ENCODE measurements at places on chromosomes 3 and 15.

DNA sequence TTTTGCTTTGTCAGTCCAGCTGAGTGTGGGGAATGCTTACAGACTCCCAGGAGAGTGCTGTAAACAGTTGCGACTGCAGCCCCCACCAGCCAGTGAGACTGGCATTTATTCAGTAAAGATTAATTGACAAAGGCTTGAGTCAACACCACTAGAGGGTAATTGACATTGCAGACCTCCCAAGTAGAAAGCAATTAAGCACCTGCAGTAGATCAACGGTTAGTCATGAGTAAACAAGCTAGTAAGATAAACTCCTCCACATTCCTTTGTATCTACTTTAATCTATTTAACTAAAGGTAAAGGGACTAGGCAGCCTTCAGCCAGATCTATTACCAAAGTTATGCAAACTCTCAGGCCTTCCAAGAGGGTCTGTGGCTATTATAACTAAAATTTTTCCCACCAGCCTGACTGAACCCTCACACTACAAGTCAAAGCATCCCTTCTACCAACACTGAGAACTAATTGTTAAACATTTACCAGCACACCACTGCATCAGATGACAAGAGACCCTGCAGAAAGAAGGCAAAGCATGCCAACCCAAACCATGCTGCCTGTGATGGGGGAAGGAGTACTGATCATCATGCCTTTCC lies 30.5 kb upstream of the GALNT15 start:
- no peak for DNase-seq

- DNase-seq: no peak
Observed at GRCh38 chr3:22228705-22229104, 477.7 kb upstream of the ZNF385D start.

DNA sequence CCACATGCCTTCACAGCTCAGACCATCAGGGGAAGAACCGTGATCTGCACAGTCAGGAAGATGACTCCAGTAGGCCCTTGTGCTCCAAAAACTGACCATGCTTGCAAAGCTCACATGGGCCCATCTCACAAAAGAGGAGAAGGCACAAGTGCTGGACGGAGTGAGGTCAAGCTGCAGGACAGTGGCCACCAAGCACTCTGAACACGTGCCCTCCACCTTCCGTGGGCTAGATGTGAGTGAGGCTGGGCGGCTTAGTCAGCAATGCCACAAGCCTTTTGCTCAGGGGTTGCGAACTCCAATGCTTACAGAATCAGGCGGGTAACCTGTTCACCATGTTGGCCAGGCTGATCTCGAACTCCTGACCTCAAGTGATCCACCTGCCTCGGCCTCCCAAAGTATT lies 70.9 kb downstream of the SCN5A start:
- DNase-seq: no peak

DNA sequence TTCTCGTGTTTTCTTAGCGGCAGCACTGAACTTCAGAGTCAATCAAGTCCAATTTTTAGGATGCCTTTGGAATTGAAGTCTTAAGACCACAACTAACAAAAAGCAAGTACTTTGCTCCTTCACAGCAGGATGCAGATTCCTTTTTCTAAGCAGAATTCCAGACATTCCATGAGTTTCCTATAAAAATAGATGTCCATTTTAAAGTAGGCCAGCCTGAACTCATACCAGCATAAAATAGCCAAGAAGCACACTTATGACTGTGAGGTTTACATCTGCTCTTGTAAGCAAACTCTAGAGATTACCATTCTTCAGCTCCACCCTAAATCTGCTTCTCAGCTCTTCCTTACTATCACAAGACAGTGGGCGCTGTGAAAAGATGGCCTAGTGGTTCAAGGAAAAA lies 85.8 kb downstream of the THBS1 start:
- DNase-seq: no peak

- DNase-seq: no peak
Observed at GRCh38 chr3:183774631-183775030, 50.7 kb downstream of the MAP6D1 start.

DNA sequence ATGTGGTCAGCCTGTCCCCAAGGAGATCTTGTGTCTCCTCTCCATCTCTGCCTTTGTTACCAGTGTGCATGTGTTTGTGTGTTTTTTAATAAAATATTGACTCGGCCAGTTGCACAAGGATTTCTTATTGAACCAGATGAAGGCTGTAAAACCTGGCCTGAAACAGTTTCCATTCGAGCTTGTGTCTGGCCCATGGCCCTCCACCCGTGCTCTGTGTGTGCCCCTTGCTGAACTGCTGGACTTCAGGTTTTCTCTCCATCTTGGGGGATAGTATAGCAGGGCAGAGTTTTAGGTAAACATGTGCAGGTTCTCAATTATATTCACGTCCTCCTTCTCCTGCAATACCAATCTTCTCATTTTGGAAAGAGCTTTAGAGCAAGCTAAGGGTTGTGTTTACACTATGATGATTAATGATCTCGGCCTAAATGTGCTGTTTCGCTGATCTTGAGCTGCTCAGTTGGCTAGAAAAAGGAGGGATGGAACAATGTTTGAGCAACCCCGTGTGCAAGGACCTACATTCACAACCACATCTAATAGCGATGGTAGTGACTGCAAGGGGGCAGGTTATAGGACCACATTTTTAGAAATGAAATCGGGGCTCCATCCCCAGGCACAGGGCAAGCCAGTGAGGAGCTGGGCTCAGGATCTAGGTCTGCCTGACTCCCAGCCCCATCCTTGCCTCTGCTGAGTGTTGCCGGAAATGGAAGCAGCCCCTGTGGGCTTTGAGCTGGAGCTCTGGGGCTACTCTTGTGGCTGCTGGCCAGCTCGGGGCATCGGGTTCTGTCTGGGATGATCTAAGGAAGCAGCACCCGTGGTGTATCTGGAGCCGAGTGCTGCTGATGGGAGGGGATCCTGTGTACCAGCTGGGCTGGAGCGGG lies 47.7 kb downstream of the CMTM6 start:
- no peak for DNase-seq

- DNase-seq: no peak
Observed at GRCh38 chr3:52388348-52388821, 56.5 kb downstream of the SEMA3G start.

DNA sequence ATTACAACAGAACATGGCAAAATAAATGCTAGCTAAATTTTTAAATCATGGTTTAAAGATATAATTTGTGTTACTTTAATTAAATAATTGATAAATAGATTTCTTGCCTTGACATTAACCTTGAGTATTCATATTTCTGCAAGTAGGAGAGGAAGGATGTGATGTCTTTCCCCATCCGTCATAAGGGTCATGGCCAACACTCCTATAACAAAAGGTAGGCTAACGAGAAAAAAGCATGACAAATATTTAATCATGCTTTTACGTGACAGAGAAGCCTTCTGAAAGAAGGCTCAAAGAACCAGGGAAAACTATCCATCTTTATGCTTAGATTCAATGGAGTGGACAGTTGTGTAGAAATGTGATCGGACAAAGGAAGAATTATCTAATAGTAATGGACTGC lies 135.2 kb downstream of the SERPINI1 start:
- no peak for DNase-seq

DNA sequence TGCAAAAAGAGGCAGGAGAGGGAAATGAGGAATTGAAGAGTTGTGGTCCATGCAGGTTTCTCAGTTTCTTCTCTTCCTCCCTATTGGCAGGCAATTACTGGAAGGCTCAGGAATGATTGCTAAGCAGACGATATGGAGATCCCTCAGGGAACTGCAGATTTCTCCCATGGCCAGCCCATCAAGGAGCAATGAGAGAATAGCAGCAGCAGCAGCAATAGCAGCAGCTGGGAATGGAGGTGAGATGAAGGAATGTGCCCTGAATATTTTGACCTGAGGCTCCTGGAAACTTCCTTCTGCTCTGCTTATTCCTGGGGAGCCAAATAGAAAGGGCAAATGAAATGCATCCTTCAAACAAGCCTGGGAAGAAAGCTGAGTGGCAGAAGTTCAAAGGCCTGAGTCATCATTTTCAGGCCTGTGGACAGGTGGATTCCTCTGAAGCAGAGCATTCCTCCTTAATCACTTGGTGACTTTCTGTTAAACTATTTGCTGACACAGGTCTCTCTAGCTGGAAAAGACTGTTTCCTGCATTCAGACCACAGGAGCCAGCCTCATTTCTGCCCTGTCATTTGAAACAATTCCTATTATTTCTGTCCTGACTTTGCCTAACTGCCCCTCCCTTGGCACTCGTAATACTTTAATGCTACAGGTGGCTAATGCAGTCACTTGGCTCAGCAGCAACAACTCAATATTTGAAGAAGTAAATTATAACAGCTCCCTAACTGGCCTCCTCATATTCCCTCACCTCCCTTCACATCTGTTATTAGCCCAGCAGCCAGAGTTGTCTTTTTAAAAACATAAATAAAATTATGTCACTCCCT lies 146.9 kb upstream of the GADL1 start:
- DNase-seq: no peak

DNA sequence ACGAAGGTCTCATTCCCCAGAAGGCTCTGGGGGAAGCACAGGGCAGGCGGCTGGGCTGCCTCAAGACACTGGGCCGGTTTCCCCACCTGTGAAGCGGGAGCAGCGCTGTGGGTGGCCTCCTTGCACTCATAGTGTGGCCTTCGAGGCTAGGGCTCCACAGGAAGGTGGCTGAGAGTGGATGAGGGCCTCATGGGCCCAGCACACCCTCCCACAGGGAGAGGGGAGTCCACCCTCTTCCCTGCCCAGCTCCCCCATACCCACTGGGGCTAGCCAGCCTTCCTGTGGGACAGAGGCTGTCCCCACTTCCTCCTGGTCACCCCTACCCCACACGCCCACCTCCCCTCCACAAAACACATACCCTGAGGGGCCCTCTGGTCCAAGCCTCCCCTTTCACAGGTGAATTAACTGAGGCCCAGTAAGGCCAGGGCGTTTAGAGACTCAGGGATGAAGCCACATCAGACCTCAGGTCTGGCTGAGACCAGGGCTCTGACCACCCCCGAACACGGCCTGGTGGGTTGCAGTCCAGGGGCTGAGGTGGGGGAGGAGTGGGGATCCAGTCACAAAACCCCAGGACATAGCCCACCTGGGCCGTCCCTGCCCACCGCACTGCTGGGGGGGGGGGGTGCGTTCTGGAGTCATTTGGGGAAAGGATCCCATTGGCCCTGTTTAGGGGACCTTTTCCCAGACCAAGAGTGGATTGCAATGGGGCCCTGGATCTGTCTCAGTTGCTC lies 1.1 kb downstream of the ANPEP start:
- peak; percentile 59 for DNase-seq

DNA sequence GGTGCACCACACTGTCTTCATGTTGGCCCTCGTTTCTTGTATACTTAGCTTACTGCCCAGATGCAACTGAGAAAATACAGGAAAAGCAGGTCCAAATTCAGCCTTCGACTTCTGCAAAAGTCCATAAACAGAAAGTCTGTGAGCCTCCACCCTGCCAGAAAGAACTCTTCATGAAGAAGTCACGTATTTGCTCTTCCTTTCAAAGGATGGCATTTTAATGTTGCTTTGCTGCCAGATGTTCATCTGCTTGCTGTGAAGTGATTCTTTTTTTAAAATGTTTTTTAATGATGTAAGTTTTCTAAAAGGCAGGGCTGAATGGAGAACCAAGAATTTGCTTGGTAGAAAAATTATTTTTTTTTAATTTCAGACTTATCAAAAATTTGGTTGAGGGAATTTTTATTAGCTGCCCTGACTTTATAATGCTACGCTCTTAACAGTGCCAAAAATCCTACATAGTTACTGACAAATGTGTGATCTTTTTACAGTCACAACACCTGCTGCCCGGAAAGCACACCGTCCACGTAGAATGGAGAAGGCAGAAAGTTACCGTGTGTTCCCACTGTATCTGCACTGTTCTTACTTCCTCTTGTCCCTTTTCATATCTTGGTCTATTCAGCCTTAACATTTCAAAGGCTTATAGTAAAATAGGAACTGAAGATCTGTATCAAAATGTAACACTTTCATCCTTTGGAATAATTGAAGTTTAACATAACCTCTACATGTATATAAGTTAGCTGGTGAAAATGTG lies 136.3 kb downstream of the LRRC28 start:
- DNase-seq: no peak

GRCh38 chr15:24675332-24676144 lies at the start of gene NPAP1:
Gene NPAP1, plus strand, starts transcription at chr15:24675775. Its CDS starts 93 bp downstream, at chr15:24675868.
- DNase-seq: no peak

GRCh38 chr3:135650309-135650708 lies 315.2 kb upstream of the PPP2R3A start:
- no peak for DNase-seq

- DNase-seq: no peak
Observed at GRCh38 chr3:124552224-124552623, 178.0 kb upstream of the UMPS start.

Measured in KG1 (cell line).